Hematopoietic multipotent progenitor cell treated with erythropoietin and hydrocortisone succinate and interleukin-3 and kit ligand, for 15 days (in vitro differentiated cells): ENCODE measurements at places on chromosomes 6 and 20.
A peak's percentile ranks its signal among the peaks of the same experiment; 100 is the strongest.

- no peak for DNase-seq
These were observed 16.9 kb upstream of the SLC35F1 start for GRCh38 chr6:117890172-117890571.

DNA sequence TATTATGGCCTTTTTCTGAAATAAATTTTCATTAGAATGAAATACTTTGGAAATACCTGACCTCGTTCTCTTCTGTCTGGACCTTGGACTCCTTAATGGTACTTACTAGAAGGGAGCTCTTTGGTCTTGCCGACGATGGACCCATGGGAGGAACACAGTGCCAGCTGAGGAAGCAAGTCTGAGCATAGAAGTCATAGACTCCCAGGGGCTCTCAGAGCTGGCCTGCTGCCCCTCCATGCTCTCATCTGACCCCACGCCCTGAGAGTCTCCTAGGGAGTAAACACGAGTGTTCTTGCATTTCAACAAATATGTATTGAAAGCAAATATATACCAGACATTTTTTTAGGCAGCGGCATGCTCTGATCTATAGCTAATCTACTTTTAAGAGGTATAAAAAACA lies 87.8 kb downstream of the PLEKHG1 start:
- no peak for DNase-seq

GRCh38 chr6:5751525-5752390 lies 255.0 kb downstream of the NRN1 start:
- no peak for DNase-seq

DNA sequence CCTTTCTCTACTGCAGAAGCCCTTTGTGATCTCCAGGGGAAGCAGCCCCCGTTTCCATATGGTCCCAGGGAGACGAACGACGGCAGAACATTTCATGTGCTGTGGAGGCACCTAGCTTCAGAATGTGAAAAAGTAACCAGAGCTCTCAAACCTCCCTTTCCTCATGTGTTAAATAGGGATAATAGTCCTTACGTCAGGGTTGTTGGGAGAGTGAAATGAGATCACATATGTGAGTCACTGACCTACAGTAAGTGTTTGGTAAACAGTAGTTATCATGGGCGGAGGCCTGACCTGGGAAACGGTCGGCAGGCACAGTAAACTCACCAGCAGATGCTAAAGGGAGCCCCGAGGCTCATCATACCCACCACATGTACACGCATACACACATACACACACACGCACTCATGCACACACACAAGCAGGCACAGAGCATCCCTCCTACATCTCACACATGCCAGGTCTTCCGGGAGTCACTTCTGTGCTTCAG lies 89.7 kb downstream of the LY86 start:
- DNase-seq = peak; percentile 70

GRCh38 chr6:13396241-13396792 lies 68.0 kb upstream of the TBC1D7 start:
- DNase-seq = no peak

GRCh38 chr6:33740794-33741193 lies 5.9 kb downstream of the IP6K3 start:
- DNase-seq = no peak

GRCh38 chr6:2697291-2697690 lies 53.4 kb downstream of the MYLK4 start:
- no peak for DNase-seq

- no peak for DNase-seq
These were observed 33.0 kb downstream of the SAMD3 start for GRCh38 chr6:130189531-130190397.

GRCh38 chr20:23231561-23232218 lies 118.9 kb upstream of the NXT1 start:
- DNase-seq = no peak
